ENCODE measurements at places on chromosomes 12 and 14.

GRCh38 chr12:65619018-65619417 is 205.3 kb upstream of the HMGA2 start:
- no peak for DNase-seq

- no peak for DNase-seq
Observed at GRCh38 chr14:22579236-22579635, 9.8 kb downstream of the DAD1 start.

GRCh38 chr12:48960834-48961233 is 3.5 kb upstream of the ARF3 start:
- no peak for DNase-seq

GRCh38 chr14:32364941-32365340 is 35.8 kb downstream of the AKAP6 start:
- DNase-seq: no peak

- DNase-seq: no peak
Observed at GRCh38 chr14:70890826-70891659, 16.2 kb upstream of the PCNX1 start.

GRCh38 chr12:67299926-67300325 is 30.8 kb downstream of the CAND1 start:
- no peak for DNase-seq

DNA sequence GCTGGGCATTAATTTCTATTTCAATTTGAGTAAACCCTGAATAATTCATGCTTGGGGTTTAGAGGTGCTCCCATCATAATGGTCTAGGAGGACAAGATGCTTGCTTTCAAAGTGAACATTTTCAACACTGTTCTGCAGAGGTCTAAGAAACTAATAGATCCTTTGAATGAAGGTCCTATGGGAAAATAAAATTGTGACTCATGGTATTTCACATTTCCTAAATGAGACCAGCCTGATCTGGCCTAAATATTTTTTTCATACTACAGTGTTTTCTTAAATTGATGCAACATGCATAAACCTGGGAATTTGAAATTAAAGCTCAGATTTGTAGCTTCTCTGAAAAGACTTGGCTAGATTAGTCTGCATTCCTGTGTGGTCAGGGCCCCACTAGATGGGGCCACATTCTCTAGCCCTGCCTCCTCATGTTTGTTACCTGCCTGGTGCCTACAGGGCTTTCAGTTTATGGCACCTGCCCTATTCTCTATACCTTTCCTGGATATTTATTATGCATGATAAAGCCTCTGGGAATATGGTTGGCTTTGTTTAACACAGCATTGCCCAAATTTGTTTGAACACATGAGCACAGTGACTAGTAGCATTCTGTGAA is 112.7 kb downstream of the METTL25 start:
- no peak for DNase-seq

DNA sequence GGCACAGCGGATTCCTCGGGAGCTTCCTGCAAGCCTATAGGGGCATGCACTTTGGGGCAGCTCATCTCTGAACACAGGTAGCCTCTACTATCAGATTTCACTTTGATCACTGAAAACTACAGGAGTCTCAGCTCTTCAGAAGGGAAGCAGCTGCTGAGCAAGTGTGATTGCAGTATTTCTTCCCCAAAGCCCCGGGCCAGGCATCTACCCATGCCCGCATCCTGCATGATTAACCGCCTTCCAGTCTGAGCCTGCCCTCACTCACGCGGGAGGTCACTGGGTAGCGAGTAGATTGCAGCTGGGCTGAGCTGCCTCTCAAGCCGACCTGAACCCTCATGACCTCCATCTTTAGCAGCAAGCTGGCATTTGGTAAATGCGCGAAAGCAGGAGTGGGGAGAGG is 334.7 kb downstream of the DPF3 start:
- DNase-seq: no peak

DNA sequence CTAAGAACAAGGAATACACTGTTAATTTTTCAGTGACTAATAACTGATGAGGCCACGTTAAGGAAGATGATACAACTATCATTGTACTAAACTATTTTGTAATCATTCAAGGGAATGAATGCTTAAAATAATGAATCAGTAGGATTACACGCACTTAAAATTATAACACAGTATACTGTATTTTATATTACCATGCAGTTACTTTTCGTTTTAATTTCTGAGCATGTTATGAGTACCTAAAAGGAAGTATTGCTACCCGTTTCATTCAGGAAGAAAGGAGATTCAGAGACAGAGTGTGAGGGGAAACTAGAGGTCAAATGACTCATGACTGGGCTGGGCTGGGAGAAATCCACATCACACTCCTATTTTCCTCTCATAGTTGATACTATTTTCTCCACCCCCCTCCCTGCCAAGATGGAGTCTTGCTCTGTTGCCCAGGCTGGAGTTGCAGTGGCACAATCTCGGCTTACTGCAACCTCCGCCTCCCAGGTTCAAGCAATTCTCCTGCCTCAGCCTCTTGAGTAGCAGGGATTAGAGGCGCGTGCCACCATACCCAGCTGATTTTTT is 202.0 kb downstream of the PPM1H start:
- no peak for DNase-seq
